ENCODE measurements at places on chromosomes 11 and 22. TPM values are rescaled to one million over a fixed set of nuclear protein-coding genes. Genes with fewer than 3 reads are reported as not detected.

Gene NRIP3
- total RNA-seq = 28.1 TPM

Gene KCNJ4
- not detected for total RNA-seq

Gene SCN3B
- total RNA-seq = 0.05 TPM

Gene DDIAS
- total RNA-seq = 30.1 TPM

Gene LBHD1
- total RNA-seq = 6.6 TPM

Gene CSF2RB
- 0.02 TPM for total RNA-seq

Gene C11orf52
- not detected for total RNA-seq

Gene P2RY6
- total RNA-seq = not detected

Gene HTR3B
- total RNA-seq = not detected

Gene SYT8
- total RNA-seq = 2.1 TPM

Gene FXYD2
- total RNA-seq = not detected

Gene SCUBE2
- total RNA-seq = not detected

Gene OR52B6
- total RNA-seq = not detected

Gene RFPL1
- not detected for total RNA-seq

Gene DESI1
- 15.8 TPM for total RNA-seq

Gene UBQLN3
- total RNA-seq = not detected

Gene OR5P2
- total RNA-seq = not detected

Gene CABP7
- 0.19 TPM for total RNA-seq

Gene MRGPRX3
- not detected for total RNA-seq

Gene NELL1
- total RNA-seq = not detected

Gene KIAA0930
- total RNA-seq = 92.5 TPM

Gene POU2AF1
- total RNA-seq = not detected
